H9 (cell line): ENCODE measurements at places on chromosomes 1 and 21.

GRCh38 chr1:10888791-10889649 is 92.6 kb upstream of the CASZ1 start:
- peak overlapping the region; percentile 74 for H3K4me3 ChIP-seq
- no peak overlapping the region for H3K27ac ChIP-seq
- H3K4me1 ChIP-seq = no peaks in the 10 kb centered on the region
- DNase-seq = no peak

DNA sequence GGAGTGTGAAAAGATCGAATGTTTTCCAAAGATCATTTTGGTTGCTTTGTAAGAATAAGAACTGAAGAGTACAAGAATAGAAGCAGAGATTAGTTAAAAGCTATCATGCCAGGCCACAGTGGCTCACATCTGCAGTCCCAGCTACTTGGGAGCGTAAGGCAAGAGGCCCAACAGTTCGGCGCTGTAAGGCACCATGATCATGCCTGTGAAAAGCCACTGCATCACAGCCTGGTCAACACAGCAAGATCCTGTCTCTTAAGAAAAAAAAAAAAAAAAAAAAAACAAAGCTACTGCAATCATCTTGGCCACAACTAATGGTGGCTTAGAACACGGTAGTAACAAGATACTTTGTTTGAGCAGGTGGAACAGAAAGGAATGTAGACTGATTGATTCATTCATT is 116.2 kb downstream of the EIF4G3 start:
- H3K4me3 ChIP-seq = no peak overlapping the region
- H3K36me3 ChIP-seq = peaks cover under 1% of the 10 kb centered on the region
- DNase-seq = no peak
- H3K27me3 ChIP-seq = no peaks in the 10 kb centered on the region
- no peak overlapping the region for H3K27ac ChIP-seq
- no peaks in the 10 kb centered on the region for H3K4me1 ChIP-seq

- no peaks in the 10 kb centered on the region for H3K27me3 ChIP-seq
- no peak overlapping the region for H3K27ac ChIP-seq
- H3K36me3 ChIP-seq = peaks cover 20% of the 10 kb centered on the region
- no peak overlapping the region for H3K4me3 ChIP-seq
- DNase-seq = no peak
Measured at GRCh38 chr21:26112127-26112742, 58.3 kb downstream of the APP start.

DNA sequence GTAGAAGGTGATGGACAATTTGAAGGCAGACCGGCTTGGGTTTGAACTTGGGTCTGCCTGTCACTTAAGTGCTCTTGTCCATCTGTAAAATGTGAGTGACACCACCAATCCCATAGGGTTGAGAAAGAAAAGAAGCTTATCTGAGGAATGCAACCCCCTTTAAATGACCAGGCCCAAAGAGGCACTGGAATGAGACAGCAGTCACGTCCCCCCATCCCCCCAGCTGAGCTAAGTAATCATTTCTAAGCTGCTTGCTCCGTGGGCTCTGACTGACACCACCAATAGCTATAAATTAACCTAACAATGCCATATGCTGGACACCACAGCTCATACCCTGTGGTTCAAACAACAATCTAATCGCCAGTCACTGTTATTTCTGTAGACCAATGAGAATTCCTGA is 15.1 kb downstream of the LCA5L start:
- no peak for DNase-seq
- H3K27ac ChIP-seq = no peak overlapping the region
- H3K27me3 ChIP-seq = no peaks in the 10 kb centered on the region
- H3K36me3 ChIP-seq = no peaks in the 10 kb centered on the region

DNA sequence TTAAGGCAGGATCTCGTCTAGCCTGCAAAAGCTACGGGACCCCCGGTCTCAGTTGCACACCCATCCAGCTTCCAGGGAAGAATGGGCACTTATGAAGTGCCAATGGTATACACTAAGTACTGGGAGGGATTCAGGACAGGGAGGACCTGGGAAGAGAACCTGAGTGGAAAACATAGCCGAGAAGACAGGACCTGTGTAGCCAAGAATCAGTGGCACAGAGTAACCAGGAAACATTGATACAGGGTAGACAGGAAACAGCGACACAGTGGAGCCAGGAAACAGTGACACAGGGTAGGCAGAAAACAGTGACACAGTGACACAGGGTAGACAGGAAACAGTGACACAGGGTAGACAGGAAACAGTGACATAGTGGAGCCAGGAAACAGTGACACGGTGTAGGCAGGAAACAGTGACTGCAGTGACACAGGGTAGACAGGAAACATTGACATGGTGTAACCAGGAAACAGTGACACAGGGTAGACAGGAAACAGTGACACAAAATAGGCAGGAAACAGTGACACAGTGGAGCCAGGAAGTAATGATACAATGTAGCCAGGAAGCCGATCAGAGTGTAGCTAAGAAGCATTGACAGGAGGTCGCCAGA is 138.0 kb upstream of the ARHGEF16 start:
- H3K27ac ChIP-seq = no peak overlapping the region
- H3K4me1 ChIP-seq = peaks cover 2% of the 10 kb centered on the region; the same call in 1 of the 2 replicates
- no peaks in the 10 kb centered on the region for H3K36me3 ChIP-seq
- no peak for DNase-seq
- H3K4me3 ChIP-seq = no peak overlapping the region
